ENCODE measurements at places on chromosomes 13 and 19. TPM values are rescaled to one million over a fixed set of nuclear protein-coding genes. Genes with fewer than 3 reads are reported as not detected.

DNA sequence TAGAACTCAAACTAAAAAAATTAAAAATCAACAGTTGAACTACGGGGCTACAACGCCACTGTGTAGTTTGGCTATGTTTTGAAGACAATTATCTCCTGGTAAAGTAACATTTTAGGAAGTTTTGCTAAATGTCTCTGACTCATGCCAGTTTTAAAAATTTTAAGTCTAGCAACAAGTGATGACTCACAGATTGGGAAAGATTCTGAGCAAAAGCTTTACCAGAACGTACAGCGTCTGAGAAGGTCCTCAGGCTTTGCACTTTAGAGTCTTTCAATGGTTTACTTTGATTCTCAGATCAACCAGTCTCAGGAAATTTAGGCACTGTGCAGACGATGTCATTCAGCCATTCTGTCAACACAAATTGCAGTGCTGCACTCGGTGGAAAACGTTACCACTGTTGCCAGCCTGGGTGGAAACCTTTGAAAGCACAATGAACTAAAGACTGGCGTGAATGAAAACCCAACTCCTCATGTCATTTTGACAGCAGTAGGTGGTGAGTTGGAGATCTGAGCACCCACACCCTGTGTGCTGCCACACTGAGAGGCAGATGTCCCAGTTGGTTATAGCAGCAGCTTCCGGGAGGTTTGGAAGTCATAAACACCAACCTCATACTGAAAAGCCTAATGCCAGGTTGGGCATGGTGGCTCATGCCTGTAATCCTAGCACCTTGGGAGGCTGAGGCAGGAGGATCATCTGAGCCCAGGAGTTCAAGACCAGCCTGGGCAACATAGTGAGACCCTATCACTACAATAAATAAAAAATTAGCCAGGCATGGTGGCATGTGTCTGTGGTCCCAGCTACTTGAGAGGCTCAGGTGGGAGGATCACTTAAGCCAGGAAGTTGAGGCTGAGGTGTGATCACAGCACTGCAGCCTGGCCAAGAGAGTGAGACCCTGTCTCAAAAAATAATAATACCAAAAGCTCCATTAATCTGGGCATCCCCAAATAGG is 6.3 kb upstream of the WTIP start:
- H3K27ac ChIP-seq: peak overlapping the region; percentile 89
- H3K27me3 ChIP-seq: no peaks in the 10 kb centered on the region
- H3K4me1 ChIP-seq: peaks cover 14% of the 10 kb centered on the region
- H3K36me3 ChIP-seq: peaks cover 29% of the 10 kb centered on the region
- no peak for DNase-seq

GRCh38 chr13:51782026-51782710 is 21.8 kb downstream of the DHRS12 start:
- H3K4me3 ChIP-seq: no peak overlapping the region
- no peaks in the 10 kb centered on the region for H3K27me3 ChIP-seq
- H3K4me1 ChIP-seq: no peaks in the 10 kb centered on the region
- no peak for DNase-seq
- no peaks in the 10 kb centered on the region for H3K36me3 ChIP-seq

- H3K36me3 ChIP-seq: no peaks in the 10 kb centered on the region
- no peak overlapping the region for H3K27ac ChIP-seq
- H3K4me1 ChIP-seq: no peaks in the 10 kb centered on the region
- DNase-seq: no peak
Measured at GRCh38 chr19:10206226-10206885, 11.6 kb upstream of the DNMT1 start.

- H3K27me3 ChIP-seq: no peaks in the 10 kb centered on the region
- H3K27ac ChIP-seq: no peak overlapping the region
Measured at GRCh38 chr13:96637039-96637438, 357.2 kb downstream of the OXGR1 start.

DNA sequence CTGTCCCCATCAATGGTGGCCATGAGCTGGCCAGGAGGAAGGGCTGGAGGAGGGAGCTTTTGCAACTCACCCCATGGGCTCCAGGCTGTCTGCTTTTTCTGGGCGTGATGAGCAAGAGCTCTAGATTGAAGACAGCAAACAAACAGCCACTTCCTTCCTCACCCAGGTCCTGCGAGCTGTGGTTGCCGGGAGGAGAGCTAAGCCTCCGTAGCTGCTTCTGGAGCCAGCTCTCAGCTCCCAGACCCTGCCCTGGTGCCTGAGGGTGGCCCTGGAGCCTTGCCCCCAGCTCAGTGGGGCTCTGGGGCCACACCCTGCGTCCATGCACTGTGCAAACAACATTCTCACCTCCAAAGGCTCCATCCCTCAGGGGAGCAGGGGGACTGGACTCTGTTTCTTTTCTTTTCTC is 6.2 kb downstream of the MYO1F start:
- H3K27me3 ChIP-seq: no peaks in the 10 kb centered on the region
- H3K36me3 ChIP-seq: no peaks in the 10 kb centered on the region
- no peak for DNase-seq
- no peak overlapping the region for H3K27ac ChIP-seq
- H3K4me1 ChIP-seq: no peaks in the 10 kb centered on the region

- no peaks in the 10 kb centered on the region for H3K27me3 ChIP-seq
- DNase-seq: no peak
- peak overlapping the region; percentile 92 for H3K27ac ChIP-seq
- H3K36me3 ChIP-seq: no peaks in the 10 kb centered on the region
Measured at GRCh38 chr19:38648769-38649304, 1.4 kb downstream of the ACTN4 start.

DNA sequence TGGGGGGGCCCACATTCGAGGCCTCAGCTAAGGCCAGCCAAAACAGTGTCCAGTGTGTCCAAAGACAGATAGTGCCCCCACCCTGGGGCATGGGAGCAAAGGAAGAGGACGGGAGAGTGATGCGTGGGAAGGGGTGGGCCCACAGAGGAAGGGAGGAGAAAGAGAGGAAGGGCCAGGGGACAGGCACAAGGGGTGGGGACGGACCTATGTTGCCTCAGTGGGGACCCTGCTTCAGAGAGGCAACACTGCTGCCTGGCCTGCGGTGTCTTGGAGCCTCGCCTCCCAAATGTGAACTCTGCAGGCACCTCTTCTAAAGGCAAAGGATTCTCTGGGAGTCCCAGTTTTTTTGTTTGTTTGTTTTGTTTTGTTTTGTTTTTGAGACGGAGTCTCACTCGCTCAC is 230.2 kb upstream of the MAB21L1 start:
- H3K27me3 ChIP-seq: no peaks in the 10 kb centered on the region
- H3K4me3 ChIP-seq: no peak overlapping the region
- no peak overlapping the region for H3K27ac ChIP-seq
- H3K4me1 ChIP-seq: no peaks in the 10 kb centered on the region

The ZSCAN5A gene
- 13.3 TPM for total RNA-seq

The SAMD4B gene
- total RNA-seq: 358 TPM

The CASP14 gene
- not detected for total RNA-seq
